ENCODE measurements at places on chromosomes 16 and 17.

- peak; percentile 60 for DNase-seq
Observed at GRCh38 chr16:381789-382717, at the start of gene PGAP6. PGAP6 (minus strand) TSS chr16:381978; CDS start chr16:381821, 157 bp downstream.

DNA sequence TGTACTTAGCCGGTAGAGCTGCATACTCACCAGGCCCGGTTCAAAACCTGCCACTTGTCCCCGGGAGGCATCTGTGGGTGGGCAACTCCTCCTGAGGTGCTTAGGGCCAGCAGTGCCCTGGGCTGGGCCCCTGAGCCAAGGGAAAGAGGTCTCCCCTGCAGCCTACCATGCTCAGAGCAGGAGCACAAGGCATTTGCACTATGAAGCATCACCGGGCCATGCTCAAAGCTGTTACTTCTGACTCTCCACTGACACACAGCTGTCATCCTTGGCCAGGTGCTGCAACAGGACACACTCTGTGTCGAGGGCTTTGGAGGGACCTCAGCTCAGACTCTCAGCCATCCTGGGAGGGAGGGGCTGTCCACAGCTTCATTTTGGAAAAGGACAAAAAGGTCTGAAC lies 37.2 kb downstream of the SLC38A8 start:
- no peak for DNase-seq

DNA sequence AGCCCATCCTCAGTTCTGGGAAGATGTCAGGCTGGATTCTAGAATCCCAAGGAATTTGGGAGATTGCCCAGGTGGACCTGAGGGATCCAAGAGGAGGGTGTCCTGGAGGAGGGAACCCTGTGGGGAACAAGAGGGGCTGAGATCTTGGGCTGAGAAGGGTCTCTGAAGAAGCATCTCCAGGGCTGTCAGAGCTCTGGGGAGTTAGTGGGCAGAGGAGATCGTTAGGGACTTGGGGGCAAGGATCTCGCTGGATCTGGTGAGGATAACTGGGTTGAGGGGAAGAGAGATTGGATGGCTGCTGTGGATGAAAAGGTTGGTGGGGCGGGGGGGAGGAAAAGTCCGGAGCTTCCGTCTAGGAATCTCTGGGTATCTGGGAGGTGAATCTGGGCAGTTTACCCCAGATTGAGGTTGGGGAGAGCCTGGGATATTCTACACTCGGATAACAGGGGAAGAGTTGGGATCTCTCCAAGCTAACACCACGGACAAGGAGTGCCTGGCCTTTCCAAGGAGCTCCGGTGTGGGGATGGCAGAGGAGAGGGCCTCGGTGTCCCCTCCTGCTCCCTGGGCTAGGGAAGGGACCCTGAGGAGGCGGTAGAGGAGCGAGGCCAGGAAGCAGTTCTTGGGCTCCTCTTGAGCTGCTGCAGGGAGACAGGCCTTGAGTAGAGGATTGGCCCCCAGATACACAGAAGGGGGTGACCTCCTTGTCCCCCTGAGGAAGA lies 1.7 kb downstream of the FBXL19 start:
- DNase-seq: no peak

DNA sequence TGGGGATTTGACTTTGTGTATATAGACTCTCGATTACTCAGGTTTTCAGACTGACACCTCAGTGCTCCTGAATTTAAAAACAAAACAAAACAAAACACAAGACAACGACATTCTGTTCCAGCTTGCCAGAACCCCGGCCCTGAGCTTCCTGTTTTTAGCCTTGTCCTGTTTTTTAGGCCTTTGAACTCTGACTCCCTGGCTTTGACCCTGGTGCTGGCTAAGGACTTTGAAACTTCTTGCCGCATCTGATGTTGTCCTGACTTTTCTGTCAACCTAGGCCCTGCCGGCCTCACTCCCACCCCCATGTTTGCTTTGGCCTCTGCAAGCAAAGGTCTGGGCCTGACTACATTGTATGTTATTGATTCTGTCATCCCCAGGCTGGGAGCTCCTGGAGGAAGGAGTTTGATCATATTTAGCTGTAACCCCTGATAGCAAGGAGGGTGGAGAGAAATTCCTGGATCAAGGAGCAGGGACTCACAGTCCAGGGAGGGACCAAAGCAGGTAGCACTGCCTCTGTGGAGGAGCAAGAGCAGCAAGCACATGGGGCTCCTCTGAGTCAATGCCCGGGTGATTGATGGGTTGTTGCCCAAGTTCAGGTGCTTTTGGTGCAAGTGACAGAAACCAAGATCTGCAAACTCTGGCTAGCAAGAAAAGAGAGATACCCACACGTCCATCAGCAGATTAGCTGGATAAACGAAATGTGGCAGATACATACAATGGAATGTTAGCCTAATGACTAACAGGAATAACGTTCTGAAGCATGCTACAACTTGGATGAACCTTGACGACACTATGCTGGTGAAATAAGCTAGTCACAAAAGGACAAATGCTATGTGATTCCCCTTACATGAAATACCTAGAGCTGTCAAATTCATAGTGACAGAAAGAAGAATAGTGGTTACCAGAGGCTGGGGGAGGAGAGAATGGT lies 7.7 kb downstream of the CCL16 start:
- DNase-seq: no peak

DNA sequence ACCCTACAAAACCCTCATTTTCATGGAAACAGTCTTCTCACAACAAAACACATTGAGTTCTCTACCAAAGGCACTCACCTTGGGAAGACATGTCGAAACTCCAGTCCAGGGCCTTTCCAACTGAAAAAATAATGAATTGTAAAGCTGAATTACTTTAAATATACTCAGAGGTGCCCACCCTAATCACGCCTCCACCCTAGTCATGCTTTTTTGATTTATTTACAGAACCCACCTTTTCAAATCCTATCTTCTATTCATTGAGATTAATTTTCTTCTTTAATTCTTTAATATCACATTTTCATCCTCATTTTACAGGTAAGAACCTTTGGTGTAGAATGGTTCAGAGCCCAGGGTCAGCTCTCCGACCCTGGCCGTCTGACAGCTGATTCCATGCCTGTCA lies at the start of gene CPHXL2:
Gene CPHXL2 (minus strand): TSS at position 101 of the 400 bp plus-strand sequence. CDS start 10 bp downstream, at position 91.
- no peak for DNase-seq

- DNase-seq: no peak
Observed at GRCh38 chr16:78102122-78102660, 2.7 kb downstream of the WWOX start.

DNA sequence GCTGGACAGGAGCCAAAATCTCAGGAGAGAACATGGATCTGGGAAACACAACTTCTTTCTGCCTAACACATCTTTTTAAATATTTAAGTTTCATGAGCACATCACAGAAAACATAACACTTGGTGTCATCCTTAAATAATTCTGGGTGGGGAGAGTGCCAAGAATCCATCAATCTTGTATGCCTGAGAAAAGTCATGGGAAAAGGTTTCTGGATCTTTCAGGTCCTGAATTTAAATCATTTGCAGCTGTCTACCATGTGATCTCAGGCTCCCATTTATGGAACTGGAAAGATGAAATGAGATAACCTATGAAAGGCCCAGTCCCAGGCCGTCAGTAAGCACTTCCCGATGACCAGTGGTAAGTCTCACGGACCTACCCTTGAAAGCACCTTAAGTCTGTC lies 15.1 kb downstream of the CDH11 start:
- DNase-seq: no peak

GRCh38 chr17:82101301-82101715 lies 3.3 kb upstream of the FASN start:
- no peak for DNase-seq

DNA sequence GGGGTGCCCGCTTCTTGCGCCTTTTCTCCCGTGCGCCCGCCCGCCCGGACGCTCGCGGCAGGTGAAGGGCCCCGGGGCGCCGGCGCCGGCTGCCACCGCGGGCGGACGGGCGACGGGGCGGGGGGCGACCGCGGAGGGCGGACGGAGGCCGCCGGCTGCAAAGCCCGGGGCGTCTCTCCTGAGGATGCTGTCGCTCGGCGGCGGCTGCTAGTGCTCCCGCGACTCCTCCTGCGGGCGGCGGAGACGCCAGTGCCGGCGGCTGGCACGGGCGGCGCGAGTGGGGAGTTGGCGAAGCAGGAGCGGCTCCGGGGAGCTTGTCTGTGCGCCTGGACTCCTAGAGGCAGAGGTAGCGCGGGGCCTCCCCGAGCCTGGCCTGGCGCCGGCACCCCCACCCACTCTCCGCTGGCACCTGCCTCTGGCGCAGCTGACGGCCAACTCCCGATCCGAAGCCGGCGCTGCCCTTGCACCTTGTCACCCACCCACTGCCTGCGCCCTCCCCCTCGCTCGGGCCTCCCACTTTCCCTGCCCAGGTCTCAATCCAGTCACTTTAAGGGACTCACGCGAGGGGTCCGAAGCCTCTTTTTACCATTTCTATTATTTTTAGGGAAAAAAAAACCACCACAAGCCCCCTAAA lies at the start of gene FAM20A:
Gene FAM20A (minus strand): TSS at position 437 of the 634 bp plus-strand sequence. CDS start 701 bp downstream, outside the sequence.
- peak; percentile 6 for DNase-seq

GRCh38 chr16:86970726-86971125 lies 346.5 kb downstream of the C16orf95 start:
- no peak for DNase-seq

DNA sequence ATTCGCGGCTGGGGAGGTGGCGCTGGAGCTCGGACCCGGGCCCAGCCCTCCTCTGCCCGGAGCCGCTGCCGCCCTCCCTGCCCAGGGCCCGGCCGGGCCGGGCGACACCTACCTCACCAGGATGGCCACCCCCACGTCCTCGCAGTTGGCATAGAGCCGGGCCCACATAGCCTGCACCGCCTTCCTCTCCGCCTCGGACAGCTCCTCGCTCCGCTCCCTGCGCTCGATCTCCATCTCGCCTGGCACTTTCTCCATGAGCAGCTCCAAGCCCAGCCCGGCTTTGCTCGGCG lies 276 bp downstream of the CYGB start:
- no peak for DNase-seq

- peak; percentile 49 for DNase-seq
Observed at GRCh38 chr16:15899538-15900100, 11.2 kb upstream of the CEP20 start.

GRCh38 chr16:88338896-88339295 lies 43.9 kb upstream of the ZNF469 start:
- no peak for DNase-seq

DNA sequence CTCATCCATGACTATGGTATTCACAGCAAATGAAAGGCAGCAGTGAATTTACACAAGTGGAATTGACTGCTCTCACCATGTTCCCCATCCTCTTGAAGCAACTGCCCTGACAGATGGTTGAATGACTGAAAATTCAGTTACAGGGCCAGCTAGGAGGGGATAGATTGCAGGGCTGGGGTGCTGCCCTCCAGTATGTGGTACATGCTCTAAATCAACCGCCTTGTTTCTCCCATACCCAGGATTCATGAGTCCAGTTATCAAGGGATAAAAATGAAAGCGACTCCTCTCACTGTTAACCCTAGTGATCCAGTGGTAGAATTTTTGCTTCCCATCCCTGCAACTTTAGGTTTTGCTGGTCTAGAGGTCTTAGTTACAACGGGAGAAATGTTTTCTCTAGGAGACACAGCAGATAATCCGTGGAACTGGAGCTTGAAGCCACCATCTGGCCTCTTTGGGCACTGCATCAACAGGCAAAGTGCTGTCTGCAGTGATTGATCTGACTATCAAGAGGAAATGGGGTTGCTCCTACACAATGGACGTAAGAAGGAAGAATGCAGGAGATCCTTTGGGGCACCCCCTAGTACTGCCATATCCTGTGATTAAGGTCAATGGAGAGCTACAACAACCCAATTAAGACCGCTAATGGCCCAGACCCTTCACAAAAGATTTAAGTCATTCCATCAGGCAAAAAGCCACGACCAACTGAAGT lies 32.0 kb downstream of the SCPEP1 start:
- peak; percentile 58 for DNase-seq

- no peak for DNase-seq
Observed at GRCh38 chr17:80184423-80184714, 14.5 kb downstream of the CARD14 start.

- peak; percentile 62 for DNase-seq
Observed at GRCh38 chr16:997440-998051, 16.0 kb downstream of the SOX8 start.

- no peak for DNase-seq
Observed at GRCh38 chr17:33657181-33657580, 364.1 kb upstream of the ASIC2 start.

DNA sequence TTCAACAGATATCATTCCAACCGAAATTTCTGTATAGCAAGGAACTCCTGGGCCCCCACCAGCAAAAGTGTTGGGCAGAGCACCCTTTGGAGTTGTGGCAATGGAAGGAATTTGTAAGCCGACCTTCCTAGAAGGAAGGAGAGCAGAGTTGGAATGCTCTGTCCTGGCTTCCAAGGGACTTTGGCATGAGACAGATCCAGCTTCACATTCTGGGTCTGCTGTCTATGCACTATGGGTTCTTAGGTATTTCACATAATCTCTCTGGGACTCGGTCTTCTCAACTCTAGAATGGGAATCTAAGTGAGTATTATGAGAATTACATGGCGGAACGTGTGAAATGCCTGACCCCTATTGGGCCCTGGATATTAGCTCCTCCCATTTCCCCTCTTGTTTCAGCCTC lies 63.2 kb upstream of the MARCHF10 start:
- no peak for DNase-seq

DNA sequence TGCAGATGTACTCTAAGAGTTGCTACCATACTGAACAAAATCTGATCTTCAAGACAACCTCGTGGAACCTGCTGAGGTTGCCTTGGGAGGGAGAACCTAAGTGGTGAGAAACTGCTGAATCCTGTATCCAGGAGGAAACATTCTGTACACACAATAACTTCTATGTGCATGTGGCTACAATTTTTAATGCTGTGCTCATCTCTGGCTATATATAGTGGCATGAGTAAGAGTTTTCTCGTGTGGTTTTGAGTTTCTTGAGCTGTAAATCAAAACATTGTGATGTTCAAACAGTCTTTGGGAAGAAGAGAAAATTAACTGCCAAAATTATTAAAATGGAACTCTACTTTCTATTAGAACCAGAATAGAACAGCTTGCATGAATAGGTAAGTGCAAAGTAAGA lies 206.8 kb downstream of the CA10 start:
- DNase-seq: no peak

DNA sequence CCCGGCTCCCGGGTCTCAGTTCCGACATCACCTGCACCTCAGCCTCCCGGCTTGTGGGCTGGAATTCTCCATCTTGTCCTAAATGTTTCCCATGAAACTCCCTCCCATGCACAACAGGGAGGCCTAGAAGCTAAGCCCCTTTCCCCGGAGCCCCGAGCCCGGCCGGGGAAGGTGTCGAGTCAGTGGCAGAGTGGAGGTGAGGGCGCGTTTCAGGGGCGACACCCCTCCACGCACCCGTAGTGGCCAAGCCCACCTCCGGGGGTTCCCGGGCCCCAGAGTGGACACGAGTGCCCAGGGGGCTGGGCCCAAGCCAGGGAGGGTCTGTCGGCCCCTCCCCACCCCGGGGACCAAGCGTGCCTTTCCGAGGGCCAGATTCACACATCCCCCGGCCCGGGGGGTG lies 25.0 kb upstream of the C1QTNF8 start:
- DNase-seq: no peak

- DNase-seq: no peak
Observed at GRCh38 chr16:81241706-81242105, 3.2 kb downstream of the BCO1 start.

DNA sequence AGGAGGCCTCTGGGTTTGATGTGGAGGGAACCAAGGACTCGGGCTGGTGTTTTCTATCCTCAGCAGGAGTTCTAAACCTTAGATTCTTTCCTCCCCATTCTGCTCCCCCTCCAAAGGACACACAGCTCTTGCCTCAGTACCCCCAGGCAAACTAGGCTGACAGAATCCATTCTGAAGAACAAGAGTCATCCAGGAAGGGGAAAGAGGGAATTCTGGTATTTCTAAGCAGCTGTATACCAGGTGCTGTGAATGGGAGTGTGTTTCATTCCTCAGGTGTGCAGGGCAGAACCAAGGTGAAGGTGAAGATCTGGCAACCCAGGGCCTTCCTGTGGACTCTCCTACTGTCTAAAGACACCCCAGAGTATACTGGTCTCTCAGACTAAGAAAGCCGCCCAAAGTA lies 4.1 kb downstream of the INPP5K start:
- no peak for DNase-seq

- DNase-seq: no peak
Observed at GRCh38 chr17:37657202-37657601, 14.0 kb upstream of the DDX52 start.
